ENCODE measurements at places on chromosomes 7 and 10.

DNA sequence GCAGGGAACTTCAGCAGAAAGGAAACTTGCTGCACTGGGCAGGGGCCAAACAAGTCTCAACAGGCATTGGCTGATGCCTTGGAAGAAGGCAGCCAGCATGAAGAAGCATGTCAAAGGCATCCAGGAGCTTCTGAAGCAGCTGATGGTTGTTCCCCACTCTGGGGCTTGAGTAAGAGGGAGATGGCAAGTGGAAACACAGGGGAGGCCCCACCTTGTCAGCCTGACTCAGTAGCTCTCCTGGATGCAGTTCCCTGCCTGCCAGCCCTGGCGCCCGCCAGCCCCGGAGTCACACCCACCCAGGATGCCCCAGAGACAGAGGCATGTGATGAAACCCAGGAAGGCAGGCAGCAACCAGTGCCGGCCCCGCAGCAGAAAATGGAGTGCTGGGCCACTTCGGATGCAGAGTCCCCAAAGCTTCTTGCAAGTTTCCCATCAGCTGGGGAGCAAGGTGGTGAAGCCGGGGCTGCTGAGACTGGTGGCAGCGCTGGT is 96.5 kb downstream of the TACC2 start:
- DNase-seq: no peak

- no peak for DNase-seq
Observed at GRCh38 chr10:101287997-101288635, 58.9 kb upstream of the LBX1 start.

GRCh38 chr7:46839651-46840050 is 742.3 kb downstream of the TNS3 start:
- DNase-seq: no peak

GRCh38 chr7:21768279-21768678 is 177.4 kb downstream of the CDCA7L start:
- no peak for DNase-seq

DNA sequence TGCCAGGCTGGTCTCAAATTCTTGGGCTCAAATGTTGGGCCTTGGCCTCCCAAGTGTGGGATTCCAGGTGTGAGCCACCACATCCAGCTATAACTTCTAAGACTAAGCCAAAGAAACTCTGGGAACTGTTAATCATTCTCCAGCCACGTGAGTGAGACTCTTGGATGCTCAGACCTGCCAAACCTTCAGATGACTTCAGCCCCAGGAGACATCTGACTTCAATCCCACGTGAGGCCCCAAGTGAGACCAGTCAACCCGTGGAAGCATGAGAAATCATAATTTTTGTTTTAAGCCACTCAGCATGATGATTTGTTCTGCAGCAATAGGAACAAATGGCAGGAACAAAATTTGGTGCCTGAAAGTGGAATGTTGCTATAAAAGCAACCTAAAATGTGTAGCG is 4.3 kb upstream of the PCBD1 start:
- no peak for DNase-seq

Measured in stimulated activated CD8-positive, alpha-beta memory T cell treated with anti-CD3 and anti-CD28 coated beads, Interleukin-15, amount 100 ng/mL, for 24 hours (primary cell).